ACHN (cell line): ENCODE measurements at places on chromosomes 7 and 10.
A peak's percentile ranks its signal among the peaks of the same experiment; 100 is the strongest.

GRCh38 chr7:148304083-148304335 is 286.6 kb upstream of the C7orf33 start:
- DNase-seq: no peak

GRCh38 chr10:96924861-96925260 is 92.8 kb downstream of the LCOR start:
- no peak for DNase-seq

- DNase-seq: no peak
These were observed 98.8 kb upstream of the CDK1 start for GRCh38 chr10:60679388-60679990.

DNA sequence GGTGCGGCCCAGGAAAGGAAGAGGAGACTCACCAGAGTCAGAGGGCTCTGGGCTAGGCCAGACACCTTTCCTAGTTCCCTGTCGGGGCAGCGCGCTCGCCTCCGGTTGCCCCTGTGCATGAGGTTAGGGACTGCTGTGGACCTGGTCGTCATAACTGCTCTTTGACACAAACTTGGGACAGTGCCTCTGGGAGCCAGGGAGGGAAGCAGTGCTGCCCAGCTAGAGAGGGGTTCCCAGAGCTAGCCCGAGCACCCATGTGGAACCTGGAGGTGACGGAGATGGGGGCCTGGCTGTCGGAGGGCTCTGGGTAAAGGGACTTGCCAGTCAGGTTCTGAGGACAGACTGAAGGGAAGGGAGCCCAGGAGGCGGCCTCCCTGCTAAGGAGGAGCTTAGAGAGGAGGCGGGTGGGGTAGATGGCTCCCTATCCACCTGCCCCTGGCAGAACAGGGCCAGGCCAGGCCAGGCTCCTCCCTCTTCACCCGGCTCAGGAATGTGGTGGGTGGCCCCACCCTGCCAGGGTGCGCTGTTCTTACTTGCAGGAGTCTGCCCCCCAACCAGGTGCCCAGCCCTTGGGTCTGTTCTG is 29.7 kb downstream of the AGAP3 start:
- no peak for DNase-seq

- no peak for DNase-seq
These were observed 81.5 kb downstream of the LYZL1 start for GRCh38 chr10:29370097-29371092.

DNA sequence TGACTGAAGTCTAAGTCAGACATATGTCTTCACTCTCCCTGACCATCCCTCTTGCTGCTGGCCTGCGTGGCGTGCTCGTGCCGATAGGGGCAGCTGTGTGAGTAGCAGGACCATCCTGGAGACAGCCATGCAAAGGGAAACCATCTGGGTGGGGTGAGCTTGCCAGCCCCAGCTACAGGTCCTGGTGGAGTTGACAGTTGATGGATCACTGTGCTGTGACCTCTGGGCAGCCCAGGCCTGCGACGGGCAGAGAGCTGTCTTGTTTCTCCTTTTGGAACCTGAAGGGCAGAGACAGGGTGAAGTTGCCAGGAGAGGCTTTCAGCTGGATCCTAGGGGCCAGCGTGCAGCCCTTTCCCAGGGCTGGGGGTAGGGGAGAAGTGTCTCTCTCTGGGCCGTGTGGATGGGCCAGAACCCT is 44.7 kb downstream of the GRK5 start:
- DNase-seq: no peak

DNA sequence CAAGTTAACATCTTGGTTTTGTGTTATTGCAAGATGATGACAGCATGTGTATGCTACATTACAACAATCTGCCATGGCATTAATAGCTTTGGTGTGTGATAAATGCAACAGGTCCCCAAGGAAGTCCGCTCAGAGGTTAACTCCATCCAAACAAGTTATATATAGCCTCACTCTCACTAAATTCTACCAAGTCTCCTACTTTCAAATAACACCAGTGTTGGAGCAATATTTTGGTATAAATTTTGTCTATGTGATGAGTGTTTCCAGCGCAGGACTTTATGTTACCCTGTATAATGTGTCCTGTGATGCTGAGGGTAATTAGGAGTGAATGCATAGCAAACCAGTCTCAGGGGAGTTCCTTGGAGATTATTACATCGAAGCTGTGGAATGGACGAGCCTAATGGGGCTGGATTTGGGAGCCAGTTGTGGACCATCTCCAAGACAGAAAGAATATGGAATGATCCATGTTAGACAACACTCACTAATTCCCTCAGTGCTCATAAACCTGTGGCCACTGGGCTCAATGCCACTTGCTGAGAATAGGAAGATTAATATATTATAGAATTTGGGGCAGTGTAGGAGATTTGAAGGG is 127.6 kb upstream of the CXCL12 start:
- DNase-seq: no peak

DNA sequence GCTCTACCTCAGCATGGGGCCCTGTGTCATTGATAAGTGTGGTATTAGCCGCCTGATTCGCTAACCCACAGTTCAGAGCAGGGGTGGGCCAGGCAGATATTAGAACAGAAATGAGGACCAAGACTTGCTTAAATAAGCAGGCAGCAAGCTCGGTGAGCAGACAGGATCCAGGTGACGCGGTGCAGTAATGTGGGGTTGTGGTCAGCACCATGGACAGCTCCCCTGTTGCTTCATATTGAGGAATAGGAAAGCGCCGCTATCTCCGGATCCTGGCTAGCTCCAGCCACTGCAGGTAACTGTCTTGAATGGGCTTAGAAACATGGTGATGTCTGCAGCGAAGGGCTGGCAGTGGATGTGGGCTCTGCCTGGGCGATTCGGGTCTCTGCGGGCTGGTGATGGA is 51.3 kb upstream of the GPR26 start:
- DNase-seq: peak; percentile 67

DNA sequence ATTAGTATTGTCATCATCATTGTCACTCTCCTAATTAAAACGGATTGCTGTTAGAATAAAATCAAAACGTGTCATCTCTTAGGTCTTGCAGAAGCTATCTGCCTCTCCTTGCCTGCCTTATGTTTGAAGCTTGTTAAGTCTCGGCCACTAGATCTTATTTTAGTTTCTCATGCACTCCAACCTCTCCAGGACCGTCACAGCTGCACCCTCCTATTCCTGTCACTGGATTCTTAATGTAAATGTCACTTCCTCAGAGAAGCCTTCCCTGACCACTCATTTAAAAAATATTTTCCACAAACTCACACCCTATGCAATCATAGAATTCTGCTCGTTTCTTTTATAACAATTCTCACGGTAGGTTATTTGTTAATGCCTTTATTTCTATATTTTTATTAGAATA is 103.9 kb upstream of the DKK1 start:
- DNase-seq: no peak
